CD4-positive, alpha-beta T cell treated with Interleukin-21 for 1 hour (primary cell): ENCODE measurements at places on chromosomes 13 and 19.
A peak's percentile ranks its signal among the peaks of the same experiment; 100 is the strongest.

GRCh38 chr19:45050036-45050435 lies 11.2 kb downstream of the CLASRP start:
- DNase-seq, result no peak

GRCh38 chr19:34155686-34156085 lies 16.6 kb upstream of the LSM14A start:
- no peak for DNase-seq

GRCh38 chr13:30864433-30865122 lies 41.5 kb upstream of the MEDAG start:
- DNase-seq, result no peak

- no peak for DNase-seq
Observed at GRCh38 chr13:79227418-79227817, 178.6 kb downstream of the RBM26 start.

DNA sequence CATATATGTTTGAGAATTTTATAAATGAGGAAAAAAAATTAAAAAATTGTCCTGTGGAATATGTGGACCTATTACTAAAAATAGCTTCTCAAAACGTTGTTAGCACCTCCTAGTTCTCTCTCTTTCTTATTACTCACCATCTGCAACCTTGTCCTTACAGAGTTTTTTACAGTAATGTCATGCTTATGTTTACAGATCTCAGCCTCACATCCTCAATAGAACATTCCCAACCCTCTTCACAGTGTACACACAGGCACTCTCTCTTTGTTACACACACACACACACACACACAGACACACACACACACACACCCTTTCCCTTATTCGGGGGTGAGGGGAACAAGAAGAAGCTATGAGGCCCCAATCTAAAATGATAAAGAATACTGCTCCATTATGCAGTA lies 197.7 kb downstream of the SLITRK6 start:
- DNase-seq, result no peak

GRCh38 chr19:19094513-19094912 lies 30.7 kb downstream of the SLC25A42 start:
- no peak for DNase-seq

GRCh38 chr13:71922194-71922593 lies 55.2 kb upstream of the DACH1 start:
- DNase-seq, result no peak

DNA sequence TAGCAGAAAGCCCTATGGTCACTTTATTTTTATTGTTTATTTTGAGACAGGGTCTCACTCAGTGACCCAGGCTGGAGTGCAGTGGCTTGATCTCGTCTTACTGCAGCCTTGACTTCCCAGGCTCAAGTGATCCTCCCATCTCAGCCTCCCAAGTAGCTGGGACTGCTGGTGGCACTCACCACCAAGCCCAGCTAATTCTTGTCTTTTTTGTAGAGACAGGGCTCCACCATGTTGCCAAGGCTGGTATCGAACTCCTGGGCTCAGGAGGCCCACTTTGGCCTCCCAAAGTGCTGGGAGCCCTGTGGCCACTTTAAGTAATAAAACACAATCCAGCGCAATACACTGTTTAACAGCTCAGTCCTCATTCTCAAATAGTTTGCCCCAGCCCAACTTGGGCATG lies 69.3 kb downstream of the NUFIP1 start:
- DNase-seq, result no peak

GRCh38 chr13:64332048-64332447 lies 2898.1 kb downstream of the PCDH9 start:
- no peak for DNase-seq

- DNase-seq, result peak; percentile 75
Observed at GRCh38 chr19:35879770-35880317, 11.5 kb downstream of the APLP1 start.

GRCh38 chr13:92354583-92354982 lies 872.0 kb upstream of the GPC6 start:
- DNase-seq, result no peak

DNA sequence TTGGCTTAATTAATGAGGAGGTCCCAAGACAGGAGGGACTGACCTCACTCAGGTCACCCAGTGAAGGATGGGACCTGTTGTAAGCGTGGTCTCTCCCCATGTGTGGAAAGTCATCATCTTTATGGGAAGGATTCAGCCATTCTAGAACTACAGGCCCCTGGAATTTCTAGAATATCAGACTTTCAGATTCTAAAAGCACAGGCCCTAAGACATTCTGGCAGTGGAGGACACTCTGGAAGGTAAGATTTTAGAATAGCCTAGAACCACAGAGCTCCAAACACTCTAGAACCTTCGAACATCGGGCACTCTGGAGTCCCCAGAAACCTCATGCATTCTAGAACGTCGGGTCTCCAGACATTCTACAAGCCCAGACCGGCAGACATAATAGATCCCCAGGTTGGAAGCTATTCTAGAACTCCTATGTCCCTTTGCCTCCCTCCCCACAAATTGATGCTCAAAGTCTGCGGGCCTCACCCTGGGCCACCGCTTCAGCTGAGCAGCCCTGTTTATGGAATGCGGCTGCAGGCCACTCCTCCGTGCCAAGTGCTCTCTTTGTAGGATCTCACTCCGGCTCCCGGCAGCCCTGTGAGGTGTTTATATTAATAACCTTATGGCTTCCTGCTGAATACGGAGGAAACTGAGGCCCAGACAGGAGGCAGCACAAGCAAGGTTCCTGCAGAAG lies 1.9 kb upstream of the KLK15 start:
- DNase-seq, result no peak

DNA sequence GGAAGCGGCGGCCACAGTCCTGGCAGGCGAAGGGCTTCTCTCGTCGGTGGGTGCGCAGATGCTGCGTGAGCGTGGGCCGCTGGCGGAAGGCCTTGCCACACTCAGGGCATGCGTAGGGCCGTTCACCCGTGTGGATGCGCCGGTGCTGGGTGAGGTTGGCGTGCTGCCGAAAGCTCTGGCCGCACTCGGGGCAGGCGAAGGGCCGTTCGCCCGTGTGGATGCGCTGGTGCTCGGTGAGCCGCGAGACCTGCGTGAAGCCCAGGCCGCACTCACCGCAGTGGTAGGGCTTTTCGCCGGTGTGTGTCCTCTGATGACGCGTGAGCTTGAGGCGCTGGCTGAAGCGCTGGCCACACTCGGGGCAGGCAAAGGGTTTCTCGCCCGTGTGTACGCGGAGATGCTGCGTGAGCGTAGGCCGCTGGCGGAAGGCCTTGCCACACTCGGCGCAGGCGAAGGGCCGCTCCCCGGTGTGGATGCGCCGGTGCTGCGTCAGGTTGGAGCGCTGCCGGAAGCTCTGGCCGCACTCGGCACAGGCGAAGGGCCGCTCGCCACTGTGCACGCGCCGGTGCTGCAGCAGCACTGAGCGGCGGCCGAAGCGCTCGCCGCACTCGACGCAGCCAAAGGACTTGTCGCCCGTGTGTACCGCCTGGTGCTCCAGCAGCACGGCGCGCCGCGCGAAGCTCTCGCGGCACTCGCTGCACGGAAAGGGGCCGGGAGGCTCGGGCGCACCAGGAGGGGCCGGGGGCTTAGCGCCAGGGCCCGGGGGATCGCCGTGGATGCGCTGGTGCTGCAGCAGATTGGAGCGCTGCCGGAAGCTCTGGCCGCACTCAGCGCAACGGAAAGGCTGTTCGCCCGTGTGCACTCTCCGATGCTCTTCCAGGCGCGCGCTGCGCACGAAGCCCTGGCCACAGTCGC lies 4.0 kb upstream of the UBE2M start:
- DNase-seq, result peak; percentile 45

GRCh38 chr19:17843292-17843827 lies 4.4 kb downstream of the JAK3 start:
- DNase-seq, result no peak

DNA sequence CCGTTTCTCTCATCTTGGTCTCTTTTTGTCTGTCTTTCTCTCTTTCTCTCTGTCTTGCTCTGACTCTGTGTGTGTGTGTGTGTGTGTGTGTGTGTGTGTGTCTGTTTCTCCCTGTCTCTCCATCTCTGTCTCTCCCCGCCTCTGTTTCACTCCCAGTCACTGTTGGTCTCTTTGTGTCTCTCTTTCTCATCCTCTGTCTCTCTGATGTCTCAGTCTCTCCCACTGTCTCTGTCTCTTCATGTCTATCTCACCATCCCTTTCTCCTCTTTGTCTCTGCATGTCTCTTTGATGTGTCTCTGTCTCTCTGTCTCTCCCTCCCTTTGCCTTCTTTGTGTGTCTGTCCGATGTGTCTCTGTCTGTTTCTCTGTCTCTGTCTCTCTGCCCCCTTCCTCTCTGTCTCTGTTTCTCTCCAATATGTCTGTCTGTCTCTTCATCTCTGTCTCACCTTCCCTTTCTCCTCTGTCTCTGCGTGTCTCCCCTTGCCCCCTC lies 2.5 kb downstream of the NFIC start:
- DNase-seq, result no peak

GRCh38 chr13:44768775-44769581 lies 192.8 kb upstream of the TSC22D1 start:
- no peak for DNase-seq

DNA sequence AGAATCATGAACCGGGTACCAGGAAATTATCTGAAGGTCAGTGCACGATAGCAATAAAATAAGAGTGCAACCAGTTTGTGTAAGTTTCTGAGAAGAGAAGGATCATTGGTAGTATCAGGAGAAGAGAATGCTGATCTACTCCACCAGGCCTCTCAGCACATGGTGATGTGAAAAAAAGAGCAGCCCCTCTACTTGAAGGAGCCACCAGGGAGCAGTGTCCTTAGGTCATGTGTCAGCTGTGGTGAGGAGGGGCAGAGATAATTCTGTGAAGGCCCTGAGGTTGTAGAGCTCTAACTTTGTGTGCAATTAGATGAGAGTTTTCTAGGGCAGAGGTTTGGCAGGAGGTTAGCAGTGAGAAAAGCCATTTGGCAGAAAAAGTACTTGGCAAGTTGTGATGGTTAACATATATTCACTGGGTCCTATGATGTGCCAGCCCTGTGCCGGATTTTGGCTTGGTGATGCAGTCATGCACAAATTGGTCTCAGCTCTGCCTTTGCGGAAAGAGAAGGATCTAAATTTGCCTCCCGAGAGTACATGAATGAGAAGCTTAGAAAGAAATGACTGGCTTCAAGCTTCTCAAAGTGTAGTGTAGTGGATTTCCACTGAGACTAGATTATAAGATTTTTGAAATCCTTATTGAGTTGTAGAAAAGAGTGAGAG lies 19.2 kb upstream of the ZC3H13 start:
- no peak for DNase-seq

DNA sequence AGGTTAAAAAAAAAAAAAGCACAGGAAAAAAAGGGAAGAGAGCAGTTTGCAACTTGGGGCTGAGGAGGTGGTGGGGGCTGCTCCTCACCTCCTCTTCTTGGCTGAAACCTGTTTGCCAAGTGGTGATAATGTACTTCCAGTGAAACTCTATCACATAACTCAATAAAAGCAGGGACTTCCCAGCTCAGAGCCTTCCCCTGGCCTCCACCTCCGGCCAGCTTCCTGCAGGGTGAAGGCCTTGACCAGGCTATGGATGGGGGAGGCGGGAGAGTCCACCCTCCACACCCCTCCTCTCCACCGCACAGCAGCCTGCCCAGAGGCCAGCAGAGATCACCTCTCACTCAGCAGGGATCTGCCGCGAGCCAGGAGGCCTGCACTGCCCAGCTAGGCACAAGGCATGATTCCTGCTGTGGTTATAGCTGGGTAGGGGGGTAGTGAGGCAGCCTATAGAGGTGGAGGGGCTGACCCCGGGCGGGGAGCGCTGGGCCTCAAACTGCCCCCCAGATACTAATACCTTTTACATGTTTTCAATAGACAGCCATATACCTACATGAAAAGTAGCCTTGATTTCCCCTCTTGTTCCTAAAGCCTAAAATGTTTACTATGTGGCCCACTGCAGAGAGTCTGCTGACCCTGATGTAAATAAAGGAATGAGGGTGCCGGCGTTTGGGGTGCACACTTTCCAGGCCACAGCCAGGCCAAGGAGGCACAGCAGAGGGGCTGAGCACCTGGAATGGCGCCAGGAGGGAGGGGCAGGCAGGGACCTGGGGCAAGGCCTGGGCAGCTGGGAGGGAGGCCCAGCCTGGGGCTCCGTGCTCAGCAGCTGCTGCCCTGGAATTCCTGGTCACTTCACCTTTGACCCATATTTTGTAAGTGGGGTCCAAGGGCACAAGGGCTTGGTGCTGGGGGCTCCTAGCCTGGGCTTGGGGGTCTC lies 10.3 kb downstream of the ZNF787 start:
- no peak for DNase-seq

- peak; percentile 54 for DNase-seq
Observed at GRCh38 chr19:53772943-53773342, 51.2 kb downstream of the NLRP12 start.

DNA sequence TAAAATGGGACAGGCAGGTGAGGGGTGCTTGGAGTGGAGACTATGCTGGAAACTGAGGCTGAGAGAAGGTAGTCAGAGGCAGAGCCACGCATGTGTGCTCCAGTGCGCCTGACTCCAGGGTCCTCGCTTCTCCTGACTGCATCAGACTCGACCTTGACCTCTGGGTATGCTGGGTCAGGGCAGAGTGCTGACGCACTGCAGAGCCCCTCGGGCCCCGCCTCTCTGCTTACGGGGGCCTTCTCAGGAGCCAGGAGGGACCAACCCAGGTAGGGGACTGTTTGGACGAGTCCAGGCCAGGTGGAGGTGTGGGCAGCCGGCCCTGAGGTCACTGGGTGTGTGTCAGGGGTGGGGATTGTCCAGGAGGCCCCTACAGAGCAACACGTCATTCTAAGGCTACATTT lies 22.9 kb upstream of the SLC7A10 start:
- no peak for DNase-seq

GRCh38 chr19:35130761-35131720 lies 3.8 kb downstream of the LGI4 start:
- no peak for DNase-seq

DNA sequence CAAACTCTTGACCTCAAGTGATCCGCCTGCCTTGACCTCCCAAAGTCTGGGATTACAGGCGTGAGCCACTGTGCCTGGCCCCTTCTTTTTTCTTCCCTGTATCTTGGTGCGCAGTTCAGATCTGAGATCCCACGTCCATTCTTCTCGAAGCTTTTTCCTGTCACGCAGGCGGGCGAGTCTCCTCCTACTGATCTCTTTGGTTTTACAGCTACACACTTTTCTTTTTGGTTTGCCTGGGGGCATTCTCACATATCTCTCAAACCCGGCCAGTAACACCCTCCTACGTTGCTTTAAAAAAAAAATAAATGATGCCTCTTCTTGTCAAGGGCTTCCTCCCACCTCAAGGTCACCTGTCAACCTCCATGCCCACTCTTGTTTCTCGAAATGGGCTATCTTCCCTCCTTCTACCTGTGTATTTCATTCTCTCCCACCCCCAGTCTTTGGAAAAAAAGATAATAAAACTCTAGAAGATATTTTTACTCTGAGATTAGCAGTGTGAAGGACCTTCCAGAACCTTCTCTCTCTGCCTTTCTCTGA lies 12.1 kb downstream of the TMPRSS9 start:
- DNase-seq, result no peak
